ENCODE measurements at places on chromosomes 5 and 9.

DNA sequence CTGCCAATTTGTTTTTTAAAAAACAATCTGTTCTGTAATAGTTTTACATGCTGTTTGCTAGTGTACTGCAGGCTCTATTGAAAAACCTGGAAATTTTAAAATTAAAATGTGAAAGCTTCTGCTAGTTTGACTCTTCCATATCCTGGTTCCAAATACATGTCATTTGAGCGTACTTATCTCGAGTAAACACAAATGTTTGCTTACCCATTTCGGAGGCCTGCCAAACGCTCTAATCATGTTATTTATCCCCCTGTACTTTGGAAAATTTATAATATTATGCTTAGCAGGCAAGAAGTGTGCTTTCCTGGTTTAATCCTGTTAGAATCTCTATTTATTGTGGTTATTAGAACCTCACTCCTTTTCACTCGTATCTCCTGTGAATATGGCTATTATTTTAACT lies 476.8 kb upstream of the CYLC2 start:
- DNase-seq: no peak

GRCh38 chr5:158023266-158023665 lies 164.3 kb upstream of the CLINT1 start:
- DNase-seq: no peak

DNA sequence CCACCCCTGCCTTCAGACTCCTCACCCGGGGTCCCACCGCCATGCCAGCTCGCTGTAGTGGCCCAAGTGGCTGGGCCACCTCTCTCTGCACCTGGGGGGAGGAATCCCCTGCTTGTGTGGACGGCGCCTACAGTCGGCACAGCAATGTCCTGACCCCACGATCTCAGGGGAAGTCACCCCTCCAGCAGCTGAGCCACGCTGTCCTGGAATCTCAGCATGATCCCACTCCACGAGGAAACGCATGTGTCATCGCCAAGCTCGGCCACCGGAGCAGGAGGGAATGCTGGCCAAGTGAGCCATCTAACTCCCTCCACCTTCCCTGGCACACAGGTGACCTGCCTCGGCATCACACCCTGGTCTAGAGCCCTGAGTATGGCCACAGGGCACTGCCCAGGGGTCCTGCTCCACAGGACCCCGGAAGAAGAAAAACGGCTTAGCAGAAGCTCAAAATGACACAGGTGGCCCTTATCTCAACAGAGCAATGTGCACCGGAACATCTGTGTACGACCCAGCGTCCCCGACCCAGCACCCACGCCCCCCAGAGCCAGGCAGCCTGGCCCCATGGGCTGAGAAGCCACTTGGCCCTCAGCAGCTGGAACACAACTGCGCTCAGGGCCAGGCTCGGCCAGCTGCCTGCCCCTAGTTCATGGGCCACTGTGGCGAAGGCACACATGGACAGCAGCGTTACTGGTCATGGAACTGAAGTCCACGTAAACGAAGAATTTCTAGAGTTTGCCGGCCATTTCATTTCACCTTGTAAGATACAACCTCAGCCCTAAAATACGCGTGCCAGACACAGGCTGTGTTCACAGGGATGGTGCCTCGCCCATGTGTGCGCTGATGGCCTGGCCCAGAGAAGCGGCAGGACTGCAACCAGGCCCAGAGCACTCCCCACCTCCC lies 23.4 kb upstream of the CAMSAP1 start:
- no peak for DNase-seq

DNA sequence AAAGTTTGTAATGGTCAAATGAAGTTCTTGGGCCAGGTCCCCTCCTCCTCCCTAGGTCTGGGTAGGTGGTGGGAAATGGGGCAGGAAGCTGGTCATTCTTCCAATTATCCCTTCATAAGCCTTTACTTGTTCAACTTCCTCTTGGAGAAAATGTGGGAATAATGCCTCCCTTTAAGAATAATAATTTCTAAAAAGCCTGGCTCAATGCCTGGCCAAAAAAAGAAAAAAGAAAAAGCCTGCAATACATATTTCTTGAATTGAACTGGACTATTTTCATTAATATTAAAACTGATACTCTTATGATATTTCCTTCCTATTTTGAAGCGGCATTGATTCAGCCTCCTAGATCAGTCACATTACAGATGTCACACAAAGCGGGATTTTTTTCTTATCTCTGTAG lies 600.9 kb downstream of the CCDC171 start:
- no peak for DNase-seq

DNA sequence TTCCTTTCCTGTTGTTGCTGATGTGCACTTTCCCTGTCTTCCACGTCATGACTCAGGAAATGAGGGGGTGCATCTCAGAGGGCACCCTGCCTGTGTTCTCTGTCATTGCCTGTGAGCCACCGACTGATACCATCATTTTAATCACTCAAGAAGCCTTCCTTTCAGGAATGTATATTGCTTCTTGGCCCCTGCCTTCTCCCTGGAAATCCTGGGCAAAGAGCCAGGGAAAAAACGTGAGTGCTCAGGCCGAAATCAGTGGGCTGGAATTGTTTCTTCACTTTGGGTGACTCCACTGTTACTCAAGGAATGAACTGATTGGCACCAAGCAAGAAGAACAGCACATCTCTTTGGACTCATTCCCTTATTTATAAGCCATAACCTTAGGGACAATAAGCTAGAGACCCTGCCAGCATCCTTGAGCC lies 126.1 kb downstream of the SNX18 start:
- DNase-seq: no peak

GRCh38 chr5:164498438-164498837 lies 993.0 kb downstream of the MAT2B start:
- peak; percentile 12 for DNase-seq

- DNase-seq: no peak
Measured at GRCh38 chr5:7714697-7715096, 136.2 kb downstream of the CFAP90 start.

- no peak for DNase-seq
Measured at GRCh38 chr9:113499876-113500497, 36.5 kb downstream of the RGS3 start.

DNA sequence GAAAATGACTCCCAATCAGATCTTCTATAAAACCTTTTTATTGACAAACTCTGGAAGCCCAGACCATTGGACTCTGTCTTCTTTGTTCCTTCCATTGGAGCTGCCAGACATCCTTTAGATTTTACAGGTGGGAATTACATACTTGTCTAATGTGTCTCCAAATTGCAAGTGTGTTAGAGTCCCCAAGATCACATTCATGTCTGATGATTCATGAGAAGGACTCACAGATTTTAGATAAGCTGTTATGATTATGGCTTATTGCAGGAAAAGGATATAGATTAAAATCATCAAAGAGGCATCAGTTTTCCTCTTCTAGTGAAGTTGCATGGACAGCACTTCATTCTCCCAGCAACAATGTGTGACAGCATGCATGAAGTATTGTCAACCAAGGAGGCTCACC lies 70.4 kb downstream of the MUSK start:
- no peak for DNase-seq

DNA sequence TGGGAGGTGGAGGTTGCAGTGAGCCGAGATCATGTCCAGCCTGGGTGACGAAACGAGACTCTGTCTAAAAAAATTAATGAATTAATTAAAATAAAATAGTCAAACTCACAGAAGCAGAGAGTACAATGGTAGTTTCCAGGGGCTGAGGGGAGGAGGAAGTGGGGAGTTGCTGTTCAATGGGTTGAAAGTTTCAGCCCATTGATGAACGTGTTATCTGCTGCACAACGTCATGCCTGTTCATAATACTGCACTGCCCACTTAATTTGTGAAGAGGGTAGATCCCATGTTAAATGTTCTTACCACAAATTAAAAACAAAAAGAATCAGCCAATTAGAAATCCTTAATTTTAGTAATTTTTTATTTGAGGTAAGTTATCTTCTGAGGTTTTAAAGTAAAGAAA lies 16.4 kb upstream of the RUFY1 start:
- DNase-seq: no peak

DNA sequence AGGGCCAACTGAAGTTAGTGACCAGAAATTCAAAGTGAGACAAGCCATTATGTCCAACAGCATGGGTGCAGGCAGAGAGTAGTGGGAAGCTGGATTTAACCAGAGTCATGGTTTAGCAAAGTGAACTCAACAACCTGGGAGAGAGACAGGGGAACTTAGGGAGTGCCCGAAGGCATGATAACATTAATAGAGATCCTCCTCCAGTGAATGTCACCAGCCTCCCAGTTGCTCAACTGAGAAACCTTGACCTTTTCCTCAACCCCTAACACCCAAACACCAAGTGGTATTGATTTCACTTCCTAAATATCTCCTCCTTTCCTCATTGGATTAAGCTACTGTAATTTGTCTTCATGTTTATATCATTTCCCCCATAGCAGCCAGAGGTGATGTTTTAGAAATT lies 42.6 kb downstream of the HMGCS1 start:
- DNase-seq: no peak

DNA sequence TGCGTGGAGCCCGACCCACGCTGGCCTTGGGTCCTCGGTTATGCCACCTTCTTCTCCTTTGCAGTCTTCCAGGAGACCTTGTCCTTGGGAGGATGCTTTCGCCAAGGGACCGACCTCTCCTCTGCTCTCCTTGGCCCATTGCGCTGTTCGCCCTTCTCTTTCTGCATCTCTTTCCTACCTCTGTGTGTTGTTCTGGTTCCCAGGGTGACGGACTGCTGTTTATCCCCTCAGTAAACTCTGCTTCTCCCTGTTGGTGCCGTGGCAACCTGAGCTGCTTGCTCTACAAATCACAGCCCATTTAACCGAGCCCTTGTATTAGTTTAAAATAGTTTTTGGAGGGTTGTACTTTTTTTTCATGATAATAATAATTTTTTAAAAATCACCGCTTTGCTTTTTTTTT lies 97.9 kb downstream of the DAPK1 start:
- DNase-seq: no peak
